ENCODE measurements at places on chromosomes 12 and 14.
A peak's percentile ranks its signal among the peaks of the same experiment; 100 is the strongest.

DNA sequence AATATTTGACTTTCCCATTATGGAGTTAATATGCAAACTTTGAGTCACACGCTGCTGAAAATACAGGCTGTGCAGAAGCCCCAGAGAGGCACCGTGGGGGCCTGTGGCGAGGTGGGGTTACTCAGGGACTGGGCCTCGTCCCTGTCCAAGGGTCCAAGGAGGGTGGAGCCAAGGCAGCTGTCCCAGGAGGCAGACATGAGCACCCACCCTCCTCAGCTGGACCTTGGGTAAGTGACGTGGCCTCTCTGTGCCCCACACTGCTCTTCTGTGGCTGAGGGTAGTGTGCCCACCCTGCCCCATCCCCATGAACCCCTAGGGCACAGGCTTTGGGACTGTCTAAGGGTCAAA lies 39.4 kb downstream of the FAM222A start:
- DNase-seq: no peak

GRCh38 chr14:69769623-69770022 lies 2.7 kb downstream of the SRSF5 start:
- DNase-seq: no peak

DNA sequence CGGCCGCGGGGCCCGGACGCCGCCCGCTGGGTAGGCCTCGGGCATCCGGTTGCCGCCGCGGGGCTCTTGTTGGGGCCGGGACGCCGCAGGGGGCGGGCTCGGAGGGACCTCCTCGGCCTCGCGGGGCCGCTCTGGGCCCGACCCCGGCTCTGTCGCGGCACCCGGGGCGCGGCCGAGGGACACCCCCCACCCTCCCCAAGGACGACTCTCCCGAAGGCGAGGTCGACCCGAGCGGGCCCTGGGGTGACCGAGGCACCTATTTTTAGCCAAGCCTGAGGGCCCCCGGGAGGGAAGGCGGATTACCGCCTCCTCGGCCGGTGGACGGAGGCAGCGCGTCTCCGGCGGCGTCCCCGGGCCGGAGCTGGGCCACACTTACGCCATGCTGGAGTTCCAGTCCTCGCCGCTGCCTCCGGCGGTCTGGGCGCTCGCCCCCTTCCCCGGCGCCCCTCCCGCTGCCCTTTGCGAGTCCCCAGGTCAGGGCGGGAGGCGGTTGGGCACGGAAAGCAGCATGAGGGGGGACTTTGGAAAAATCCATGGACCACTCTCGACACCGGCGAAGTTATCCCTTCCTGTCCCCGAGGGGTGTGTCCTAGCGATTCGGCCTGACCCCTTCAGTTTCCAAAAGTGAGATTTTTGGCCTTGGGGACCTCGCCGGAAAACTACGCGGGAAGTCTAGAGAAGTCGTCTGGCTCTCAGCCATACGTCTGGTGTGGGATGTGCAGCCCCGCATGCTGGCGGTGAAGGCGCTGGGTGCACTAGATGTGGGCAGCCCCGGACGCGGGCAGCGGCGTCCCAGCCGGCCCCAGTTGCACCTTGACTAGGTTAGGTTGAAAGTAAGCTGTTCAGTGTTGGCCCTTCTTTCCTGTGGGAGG lies 699 bp downstream of the KTN1 start:
- DNase-seq: peak; percentile 50

DNA sequence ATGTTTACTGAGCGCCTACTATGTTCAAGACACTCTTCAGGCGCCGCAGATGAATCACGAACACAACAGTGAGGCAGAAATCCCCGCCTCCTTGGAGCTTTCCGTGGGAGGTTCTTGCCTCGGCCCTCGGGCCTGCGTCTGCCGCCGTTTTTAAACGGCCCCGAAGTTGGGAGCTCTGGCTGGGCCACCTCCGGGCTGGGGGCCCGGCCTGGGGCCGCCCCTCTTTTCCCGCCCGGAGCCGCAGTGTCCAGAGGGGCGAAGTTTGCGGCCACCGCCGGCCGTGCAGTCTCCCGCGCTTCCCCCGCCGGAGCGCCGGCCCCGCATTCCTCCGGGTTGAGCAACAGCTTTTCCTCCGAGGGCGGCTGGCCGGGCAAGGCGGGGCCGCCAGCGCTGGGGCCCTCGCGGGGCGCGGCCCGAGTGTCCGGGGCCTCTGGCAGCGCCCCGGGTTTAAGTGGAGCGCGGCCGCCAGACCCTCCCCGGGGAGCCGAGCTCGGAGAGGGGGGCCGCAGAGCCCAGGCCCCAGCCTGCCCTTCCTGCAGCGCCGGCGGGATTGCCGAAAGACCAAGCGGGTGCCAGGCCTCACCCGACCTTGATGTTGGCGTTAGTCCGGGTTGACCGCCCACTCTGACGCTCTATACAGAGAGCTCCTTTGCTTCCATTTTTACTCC lies 18.7 kb upstream of the CTDSP2 start:
- no peak for DNase-seq

DNA sequence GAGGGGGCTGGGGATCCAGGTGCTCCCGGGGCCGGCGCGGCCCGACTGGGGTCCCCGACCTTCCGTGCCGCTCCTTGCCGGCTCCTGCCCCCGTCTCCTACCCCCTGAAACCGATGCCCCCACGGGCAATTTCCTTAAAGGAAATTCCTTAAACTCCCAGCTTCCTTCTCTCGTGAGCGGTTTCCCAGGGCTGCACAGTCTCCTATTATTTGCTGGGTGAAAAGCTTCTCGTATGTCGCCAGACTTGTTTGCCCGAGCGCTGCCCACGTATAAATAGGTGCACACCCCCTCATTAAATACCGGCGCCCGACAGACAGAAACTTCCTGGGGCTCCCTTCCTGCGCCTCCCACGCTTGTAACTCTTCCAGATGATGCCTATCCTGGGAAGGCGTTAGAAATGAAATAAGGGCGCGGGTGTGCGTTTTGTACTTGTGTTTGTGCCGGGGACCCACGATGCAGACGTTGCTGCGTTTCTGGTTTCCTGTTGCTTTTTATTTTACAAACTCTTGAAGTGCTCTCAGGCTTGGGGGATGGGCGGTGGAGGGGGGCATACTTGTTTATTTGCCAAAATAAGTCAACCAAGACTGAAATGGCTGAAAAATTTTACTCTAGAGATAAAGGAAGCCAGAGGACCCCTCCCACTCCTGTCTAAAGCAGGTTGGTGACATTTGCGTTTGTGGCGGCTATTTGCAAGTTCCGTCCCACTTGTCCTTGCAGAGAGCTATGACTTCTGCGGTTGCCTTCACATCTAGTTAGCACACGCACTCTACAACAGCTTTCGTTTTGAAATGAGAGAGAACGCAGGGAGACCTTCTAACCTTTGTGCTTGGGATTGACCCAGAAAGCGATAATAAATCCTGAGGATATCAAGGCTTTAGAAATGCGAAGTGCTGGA lies 1.0 kb downstream of the HIP1R start:
- DNase-seq: peak; percentile 63

GRCh38 chr12:52808573-52809160 lies 5.2 kb downstream of the KRT4 start:
- no peak for DNase-seq

DNA sequence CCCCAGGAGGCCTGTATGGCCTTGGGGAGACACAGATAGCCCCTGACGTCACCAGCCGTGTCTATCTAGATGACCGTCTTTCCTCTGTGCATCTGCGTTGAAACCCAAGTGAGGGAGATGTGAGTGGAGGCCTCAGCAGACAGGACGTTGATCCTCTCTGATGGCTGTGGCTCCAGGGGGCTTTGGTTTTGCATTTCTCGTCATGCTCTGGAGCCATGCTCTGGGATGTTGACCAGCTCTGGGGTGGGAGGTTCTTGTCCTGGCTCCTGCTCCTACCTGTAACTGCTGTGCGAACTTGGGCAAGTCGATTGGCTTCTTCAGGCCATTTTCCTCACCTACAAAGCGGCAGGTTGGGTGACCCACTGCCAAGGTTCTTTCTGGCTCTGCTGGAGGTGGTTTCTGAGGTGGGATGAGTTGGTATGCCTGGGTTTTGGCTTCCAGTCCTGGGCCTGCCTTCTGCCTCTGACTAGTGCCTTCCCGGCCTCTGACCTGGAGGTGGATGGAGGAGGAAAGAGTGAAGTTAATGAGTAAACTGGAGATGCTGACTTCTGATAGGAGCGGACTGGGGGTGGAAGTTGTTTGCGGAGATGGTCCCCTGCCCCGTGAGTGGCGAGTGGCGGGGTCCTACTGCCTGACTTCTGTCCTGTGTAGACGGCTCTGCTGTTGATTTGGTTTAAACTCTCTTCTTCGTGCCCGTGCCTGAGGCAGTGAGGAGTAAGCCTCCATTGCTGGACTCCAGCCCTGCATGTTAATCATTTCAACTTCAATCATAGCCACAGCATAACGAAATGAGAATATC lies 8.4 kb downstream of the TSPAN9 start:
- DNase-seq: no peak

DNA sequence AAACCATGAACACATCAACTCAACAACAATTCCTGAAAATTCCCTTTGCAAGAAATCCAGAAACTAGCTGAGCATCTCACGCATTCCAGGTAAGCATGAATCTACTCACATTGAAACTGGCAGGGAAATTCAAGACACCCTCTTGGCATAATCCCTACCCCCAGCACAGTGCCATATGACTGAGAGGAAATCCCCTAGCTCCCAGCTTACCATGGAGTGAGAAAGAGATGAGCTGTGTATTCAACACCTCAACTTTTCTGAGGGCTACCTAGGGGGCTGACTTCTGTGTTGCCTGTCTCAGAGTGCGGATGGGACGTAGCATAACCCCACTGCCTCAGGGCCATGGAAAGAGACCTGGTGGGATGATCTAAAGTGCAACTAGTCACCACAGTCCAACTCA lies 37.7 kb upstream of the GPR132 start:
- no peak for DNase-seq

GRCh38 chr12:95337146-95337545 lies 119.5 kb downstream of the VEZT start:
- DNase-seq: no peak

- DNase-seq: no peak
Measured at GRCh38 chr12:58104351-58104755, 163.0 kb downstream of the ATP23 start.

DNA sequence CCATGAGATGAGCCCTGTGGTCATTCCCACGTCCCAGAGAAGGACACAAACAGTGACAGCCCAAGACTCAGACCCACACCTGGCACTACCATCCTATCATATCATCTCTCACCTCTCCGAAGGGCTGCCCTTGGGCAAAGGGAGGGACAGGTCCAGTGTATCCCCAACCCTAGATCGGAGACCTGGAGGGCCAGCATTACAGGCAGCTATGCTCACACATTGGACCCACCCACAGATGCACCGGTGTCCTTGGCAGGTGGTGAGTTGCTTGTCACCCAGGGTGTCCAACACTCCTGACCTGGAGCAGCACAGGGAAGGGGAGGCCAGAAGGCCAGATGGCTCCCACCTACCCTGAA lies 117.4 kb downstream of the DICER1 start:
- no peak for DNase-seq

DNA sequence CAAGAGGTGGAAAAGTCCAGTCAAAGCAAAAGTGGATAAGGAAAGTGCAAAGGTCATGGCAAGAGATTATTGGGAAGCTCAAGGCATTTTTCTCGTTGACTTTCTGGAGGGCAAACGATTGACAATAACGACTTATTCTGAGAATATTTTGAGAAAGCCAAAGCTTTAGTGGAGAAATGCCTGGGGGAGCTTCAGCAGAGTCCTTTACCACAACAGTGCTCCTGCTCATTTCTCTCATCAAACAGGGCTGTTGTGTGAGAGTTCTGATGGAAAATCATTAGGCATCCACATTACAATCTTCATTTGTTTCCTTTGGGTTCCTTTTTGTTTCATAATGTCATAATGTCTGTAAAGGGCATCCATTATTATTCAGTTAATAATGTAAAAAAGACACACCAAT lies 26.9 kb downstream of the PRB3 start:
- DNase-seq: no peak

- no peak for DNase-seq
Measured at GRCh38 chr12:104938371-104938770, 19.7 kb downstream of the SLC41A2 start.

DNA sequence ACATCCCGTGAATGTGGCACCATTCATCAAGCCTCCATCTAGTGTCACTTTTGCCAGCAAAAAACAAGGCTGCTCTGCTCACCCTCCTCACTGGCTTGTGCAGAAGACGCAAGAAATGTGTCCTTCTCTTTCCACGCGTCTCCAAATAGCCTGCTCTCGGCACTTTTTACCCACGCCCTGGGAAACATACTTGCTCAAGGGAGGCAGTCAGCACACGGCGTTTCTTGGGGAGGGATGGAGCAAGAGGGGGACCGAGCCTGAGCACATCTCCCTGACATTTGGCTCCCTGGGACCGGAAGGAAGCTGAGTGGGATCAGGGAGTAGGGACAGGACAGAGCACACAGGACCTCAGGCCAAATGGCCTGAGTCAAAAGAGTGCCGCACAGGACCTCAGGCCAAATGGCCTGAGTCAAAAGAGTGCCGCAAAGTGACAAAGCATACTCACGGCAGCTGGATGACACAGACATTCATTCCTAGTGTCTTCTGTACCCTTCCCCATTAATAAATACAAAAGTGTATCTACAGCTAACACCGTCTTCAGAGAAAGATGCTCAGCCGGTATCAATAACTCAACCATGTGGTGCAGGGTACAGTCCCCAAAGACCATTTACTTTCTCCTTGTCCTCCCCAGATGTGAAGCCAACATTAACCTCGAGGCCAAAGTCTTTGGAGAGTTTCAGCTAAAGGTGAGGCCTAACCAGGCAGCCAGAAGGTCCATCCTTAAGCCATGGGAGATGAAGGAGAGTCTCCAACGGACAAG lies 7.1 kb downstream of the BCL11B start:
- no peak for DNase-seq

GRCh38 chr14:53306911-53307310 lies 153.8 kb upstream of the DDHD1 start:
- DNase-seq: peak; percentile 9

- DNase-seq: peak; percentile 73
Measured at GRCh38 chr14:69682621-69683263, 71.3 kb downstream of the SUSD6 start.

DNA sequence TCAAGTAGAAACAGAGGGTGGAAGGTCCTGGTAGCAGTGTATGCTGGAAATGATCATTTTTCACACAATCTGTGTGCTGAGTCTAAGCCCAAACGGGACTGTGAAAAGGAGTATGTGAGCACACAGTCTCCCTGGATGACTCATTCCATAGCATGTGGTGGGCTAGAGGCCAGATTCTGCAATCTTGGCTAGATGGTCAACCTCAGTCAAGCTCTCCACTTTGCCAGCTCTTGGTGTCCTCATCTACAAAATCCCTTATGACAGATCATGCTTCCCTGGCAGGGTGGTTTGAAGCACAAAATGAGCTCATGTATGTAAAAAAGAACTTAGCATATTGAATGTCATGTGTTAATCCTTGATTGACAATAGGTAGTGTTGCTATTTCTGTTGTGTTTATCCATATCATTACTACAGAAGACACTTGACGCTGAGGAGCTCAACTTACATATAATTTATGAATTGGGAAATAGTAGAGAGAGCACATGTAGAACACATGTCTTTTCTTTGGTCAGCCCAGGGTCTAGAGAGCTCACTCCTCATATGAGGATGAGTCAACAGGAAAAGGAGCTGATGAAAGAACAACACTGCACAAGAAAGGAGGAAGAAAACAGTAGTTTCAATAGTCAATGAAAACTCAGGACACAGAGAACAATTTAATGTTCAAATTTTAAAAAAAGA lies 517.5 kb downstream of the BCL11B start:
- no peak for DNase-seq

- peak; percentile 54 for DNase-seq
Measured at GRCh38 chr12:54977857-54978256, 6.7 kb downstream of the TESPA1 start.
